ENCODE measurements at places on chromosomes 3 and 15. TPM values are rescaled to one million over a fixed set of nuclear protein-coding genes. Genes with fewer than 3 reads are reported as not detected.

The CHRNA5 gene
- 12.7 TPM for total RNA-seq

The GNAT1 gene
- total RNA-seq, result 0.78 TPM

The ADAMTS9 gene
- 22.6 TPM for total RNA-seq

The PRR20G gene
- not detected for total RNA-seq

The EOMES gene
- total RNA-seq, result not detected

The STARD9 gene
- 17.2 TPM for total RNA-seq

The SAMD7 gene
- total RNA-seq, result not detected

The CPNE9 gene
- total RNA-seq, result not detected

The KNG1 gene
- not detected for total RNA-seq

The FETUB gene
- not detected for total RNA-seq

The PLCH1 gene
- not detected for total RNA-seq

The GOLGA8J gene
- not detected for total RNA-seq

The GRK7 gene
- total RNA-seq, result not detected

The CAMK2N2 gene
- not detected for total RNA-seq

The CCDC39 gene
- not detected for total RNA-seq

The TNFAIP8L3 gene
- 38.3 TPM for total RNA-seq

The EMC7 gene
- 70.6 TPM for total RNA-seq

The GOLIM4 gene
- total RNA-seq, result 39.7 TPM

The RLBP1 gene
- not detected for total RNA-seq

The NUTM1 gene
- not detected for total RNA-seq

The MRAS gene
- total RNA-seq, result 15.5 TPM

The IL17RB gene
- not detected for total RNA-seq

The CCR3 gene
- total RNA-seq, result not detected

The GHRL gene
- not detected for total RNA-seq

The CPA3 gene
- total RNA-seq, result 1.7 TPM

The FHIT gene
- 2.2 TPM for total RNA-seq

The LEO1 gene
- 22.6 TPM for total RNA-seq

The THAP10 gene
- 4.0 TPM for total RNA-seq

The TMEM40 gene
- total RNA-seq, result not detected

The HES1 gene
- 42.0 TPM for total RNA-seq

The RPL39L gene
- 16.8 TPM for total RNA-seq

The PPP1R14D gene
- not detected for total RNA-seq
